ENCODE measurements at places on chromosomes 2 and 18.

DNA sequence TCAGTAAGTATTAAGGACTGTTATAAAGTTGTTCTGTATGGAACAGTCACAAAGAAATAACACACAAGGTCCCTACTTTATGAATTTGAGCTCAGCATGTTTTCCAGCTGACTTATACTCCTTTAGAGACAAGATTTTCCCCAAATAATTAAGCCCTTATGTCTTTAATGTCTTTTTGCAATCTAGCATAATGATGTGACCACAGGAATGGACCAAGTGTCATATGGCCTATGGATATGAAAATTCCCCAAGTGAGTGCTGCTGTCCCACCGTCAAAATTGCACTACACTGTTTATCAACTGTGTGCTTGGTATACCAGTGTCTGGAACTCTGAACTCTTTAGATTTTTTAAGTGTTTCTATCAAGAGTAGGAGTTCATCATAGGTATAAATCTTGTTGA is 369.6 kb downstream of the PID1 start:
- no peak for DNase-seq

DNA sequence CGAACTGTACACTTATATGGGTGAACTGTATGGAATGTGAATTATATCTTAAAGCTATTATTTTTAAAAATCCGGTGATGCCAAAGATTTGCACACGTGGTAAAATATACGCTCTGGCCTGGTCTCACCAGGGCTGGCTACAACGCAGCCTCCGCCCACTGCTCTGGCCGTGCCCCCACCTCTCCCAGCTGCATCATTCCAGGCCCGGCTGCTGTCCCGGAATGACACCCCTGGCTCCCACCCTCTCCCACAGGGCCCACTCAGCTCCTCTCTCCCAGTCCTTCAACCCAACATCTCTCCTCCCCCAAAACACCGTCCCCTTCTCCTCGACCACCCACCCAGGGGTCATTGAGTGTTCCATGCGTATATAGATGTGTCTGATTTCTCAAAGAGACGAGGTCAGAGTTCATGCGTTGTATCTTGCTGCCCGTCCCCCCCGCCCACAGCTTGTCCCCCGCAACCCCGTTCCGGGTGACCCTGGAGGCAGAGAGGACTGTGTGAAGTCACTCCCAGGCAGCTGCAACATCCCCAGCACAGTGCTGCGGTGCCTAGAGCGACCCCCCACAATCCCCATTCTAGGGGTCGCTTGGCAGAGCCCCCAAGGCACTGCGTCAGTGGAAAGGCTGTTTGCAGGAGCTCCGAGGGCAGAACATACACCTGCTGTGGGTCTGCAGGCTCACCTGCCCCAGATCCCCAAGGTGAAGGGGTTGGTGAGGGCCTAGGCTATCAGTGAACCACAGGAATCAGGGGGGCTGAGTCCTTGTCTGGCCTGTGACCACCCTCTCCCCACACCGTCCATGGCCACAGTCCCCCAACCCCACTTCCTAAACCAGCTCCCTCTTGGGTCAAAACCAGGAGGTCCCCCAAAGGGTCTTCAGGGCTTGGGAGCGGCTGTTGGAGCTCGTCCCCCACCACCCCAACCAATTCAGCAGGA is 13.3 kb downstream of the DNMT3A start:
- DNase-seq = no peak

- no peak for DNase-seq
Measured at GRCh38 chr2:180698668-180699067, 281.7 kb upstream of the UBE2E3 start.

GRCh38 chr2:233974530-233975071 is 57.4 kb downstream of the TRPM8 start:
- no peak for DNase-seq

DNA sequence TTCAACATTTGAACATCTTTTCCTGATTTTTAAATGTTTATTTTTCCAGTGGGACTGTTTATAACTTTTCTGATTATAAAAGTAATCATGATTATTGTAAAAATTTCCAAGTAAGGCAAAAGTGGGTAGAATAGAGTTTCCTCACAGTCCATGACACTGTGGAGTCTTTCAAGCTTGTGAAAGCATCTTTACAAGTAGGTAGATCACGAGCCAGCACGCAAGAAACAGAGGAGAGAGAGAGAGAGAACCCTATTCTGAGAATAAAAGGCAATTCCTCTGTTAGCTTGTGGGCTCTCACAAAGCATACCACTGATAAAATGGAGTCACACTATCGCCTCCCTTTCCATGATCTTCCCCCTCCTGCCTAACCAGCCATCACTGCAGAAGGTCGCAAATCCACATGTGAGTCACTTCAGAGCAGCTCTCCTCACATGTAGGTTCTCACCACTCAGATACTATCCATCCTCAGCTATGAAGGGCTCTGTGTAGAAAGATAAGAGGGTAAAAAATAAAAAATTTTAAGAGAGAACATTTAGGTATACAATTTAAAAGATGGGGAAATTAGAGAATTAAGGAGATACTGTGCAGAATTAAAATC is 40.3 kb downstream of the AAK1 start:
- DNase-seq = no peak

Measured in mucosa of descending colon (tissue), 3 donors.